ENCODE measurements at places on chromosomes 11 and 22.
A peak's percentile ranks its signal among the peaks of the same experiment; 100 is the strongest.

GRCh38 chr22:46661221-46661851 is 41.1 kb downstream of the GRAMD4 start:
- DNase-seq = peak; percentile 54

- peak; percentile 40 for DNase-seq
These were observed 1.1 kb upstream of the DDX6 start for GRCh38 chr11:118791961-118792569.

- no peak for DNase-seq
These were observed 4.3 kb upstream of the THY1 start for GRCh38 chr11:119427279-119427678.

DNA sequence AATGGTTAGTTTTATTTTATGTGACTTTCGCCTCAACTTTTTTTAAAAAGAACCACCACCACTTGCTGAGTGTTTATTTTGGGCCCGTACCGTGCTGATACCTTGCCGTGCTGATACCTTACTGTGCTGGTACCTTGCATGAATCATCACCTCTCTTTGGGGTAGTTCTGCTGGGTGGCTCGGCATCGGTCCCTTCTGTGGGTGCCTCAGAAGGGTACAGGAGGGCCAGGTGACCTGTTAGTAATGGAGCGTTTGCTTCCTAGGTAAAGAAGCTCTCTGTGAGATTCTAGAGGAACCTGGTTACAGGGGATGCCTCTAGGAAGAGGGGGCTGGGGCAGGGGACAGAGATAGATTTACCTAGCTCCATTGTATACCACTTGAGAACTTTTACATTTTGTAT is 17.1 kb downstream of the TOM1 start:
- DNase-seq = no peak

DNA sequence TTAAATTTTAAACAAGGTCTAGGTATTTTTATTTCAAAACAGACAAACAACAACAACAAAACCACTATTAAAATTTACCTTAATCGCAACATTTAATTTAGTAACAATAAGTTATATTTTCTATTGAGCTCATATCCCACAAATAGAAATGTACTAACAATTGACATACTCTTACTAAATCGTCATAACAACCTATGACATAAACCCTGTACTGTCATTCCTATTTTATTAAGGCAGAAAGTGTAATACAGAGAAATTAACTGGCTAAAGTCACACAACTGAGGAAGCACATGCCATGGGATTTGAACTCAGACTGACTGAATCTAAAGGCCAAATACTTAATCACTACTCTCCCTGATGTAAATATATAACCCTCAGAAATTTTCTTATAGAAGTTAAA is 3.0 kb downstream of the KIF18A start:
- no peak for DNase-seq

- DNase-seq = no peak
These were observed 9.9 kb downstream of the MICAL2 start for GRCh38 chr11:12120031-12121008.

DNA sequence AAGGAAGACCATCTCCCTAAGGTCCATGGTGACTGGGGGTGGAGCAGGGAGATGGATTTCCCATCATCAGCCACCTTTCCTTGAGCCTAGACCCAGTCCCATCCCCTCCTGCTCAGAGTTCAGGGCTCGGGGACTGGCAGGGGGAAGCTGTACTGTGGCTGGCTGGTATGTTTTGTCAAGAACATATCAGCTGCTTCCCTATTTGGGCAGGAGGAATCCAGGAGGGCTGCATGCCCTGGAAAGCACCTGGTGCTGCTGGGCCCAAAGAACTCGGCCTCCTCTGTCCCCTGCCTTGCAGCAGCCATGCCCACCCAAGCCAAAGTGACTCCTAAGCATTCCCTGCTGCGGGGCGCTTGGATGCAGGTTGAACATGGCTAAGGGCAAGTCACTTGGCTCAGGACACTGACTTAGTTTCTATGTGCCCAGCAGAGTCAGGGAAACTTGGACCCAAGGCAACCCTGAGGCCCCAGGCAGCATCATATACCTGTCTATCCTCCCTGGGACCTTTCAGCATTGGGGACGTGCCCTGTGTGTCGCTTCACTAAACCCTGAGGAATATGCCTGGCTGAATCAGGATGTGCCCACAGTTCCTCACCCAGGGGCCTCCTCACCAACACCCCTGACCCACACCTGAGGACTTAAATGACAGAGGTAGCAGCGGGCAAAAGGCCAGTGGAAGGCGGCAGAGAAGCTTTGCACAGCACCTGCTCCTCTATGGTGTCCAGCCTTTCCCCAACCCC is 43.1 kb downstream of the BUD13 start:
- no peak for DNase-seq

GRCh38 chr11:130070846-130071200 is 1.1 kb downstream of the APLP2 start:
- DNase-seq = no peak

- DNase-seq = no peak
These were observed at the start of gene MS4A8 for GRCh38 chr11:60699284-60699691. Gene MS4A8 (plus strand): TSS chr11:60699612. CDS start chr11:60700861, 1,249 bp downstream.

- DNase-seq = no peak
These were observed 65.3 kb downstream of the CTTN start for GRCh38 chr11:70463478-70464255.

- DNase-seq = no peak
These were observed 92.7 kb downstream of the ETS1 start for GRCh38 chr11:128494418-128495332.

- no peak for DNase-seq
These were observed 26.8 kb downstream of the PGM2L1 start for GRCh38 chr11:74371269-74372052.

- no peak for DNase-seq
These were observed 12.5 kb downstream of the PICALM start for GRCh38 chr11:86056351-86056854.

GRCh38 chr11:121715405-121715804 is 262.6 kb upstream of the SORL1-AS1 start:
- DNase-seq = no peak

DNA sequence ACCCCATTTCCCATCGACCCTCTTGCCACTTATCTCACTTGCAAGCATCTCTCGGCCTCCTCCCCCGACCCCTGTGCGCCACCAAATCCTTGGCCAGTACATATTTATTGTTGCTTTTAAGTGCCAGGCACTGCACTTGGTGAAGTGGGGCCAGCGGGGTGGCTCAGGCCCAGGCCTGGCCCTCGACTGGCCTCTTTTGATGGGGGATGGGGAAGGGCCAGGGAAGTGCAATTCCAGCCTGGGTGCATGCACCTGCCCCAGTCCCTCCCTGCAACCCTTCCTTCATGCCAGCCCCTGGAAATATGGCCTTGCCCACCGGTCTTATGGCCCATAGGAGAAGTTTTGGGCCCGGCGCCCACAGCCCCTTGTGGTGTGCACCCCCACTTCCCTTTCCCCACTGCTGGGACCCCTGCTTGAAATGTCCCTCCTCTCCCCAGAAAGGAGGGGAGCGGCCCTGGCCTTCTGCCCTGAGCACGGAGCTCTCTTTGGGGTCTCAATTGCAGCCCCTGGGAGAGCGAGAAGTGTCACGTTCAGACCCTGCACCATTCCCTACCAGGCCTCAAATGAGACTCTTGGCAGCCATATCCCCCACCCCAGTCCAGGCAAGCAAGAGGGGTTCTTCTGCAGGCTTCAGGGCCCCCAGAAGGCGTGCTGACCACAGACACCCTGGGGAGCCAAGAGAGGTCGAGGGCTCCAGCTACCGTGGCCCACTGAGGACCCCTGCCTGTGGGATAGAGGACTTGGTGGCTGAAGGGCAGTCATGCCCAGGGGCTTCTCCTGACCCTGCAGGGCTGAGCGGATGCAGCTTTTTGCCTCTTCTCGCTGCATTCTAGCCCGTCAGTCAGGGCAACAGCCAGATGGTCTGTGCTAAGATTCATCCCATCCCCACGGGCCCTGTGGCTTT is 961 bp downstream of the SUSD2 start:
- DNase-seq = no peak

GRCh38 chr11:102279641-102280170 is 37.6 kb upstream of the BIRC3 start:
- no peak for DNase-seq

DNA sequence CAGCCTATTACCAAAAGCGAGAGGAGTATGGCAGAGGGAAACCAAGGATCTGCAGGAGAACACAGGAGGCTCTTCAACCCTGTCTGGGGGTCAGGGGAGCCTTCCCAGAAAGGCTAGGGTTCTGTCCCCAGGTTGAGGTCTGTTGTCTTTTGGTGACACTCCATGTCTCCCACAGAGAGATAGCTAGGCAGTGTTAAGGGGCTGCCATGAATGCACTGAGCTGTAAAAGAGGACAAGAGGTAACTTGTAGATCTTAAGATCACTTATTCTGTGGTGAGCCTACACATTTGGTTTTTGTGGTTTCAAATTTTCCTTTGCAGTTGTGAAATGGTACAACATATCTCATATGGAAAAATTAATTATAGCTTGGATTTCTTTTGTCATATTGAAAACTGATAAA is 6.0 kb upstream of the ACER3 start:
- DNase-seq = no peak

DNA sequence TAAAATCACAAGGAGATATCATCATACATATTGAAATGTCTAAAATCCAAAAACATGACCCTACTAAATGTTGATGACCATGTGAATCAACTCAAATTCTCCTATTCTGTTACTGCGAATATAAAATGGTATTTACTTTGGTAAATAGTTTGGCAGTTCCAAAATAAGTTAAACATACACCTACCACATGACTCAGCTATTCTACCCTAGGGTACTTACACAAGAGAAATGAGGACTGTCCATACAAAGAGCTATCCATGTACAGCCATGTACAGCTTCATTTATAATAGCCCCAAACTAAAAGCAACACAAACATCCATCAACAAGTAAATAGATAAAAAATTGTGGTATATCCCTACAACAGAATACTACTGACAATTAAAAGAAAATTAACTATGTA is 346.1 kb upstream of the TENM4 start:
- DNase-seq = no peak

DNA sequence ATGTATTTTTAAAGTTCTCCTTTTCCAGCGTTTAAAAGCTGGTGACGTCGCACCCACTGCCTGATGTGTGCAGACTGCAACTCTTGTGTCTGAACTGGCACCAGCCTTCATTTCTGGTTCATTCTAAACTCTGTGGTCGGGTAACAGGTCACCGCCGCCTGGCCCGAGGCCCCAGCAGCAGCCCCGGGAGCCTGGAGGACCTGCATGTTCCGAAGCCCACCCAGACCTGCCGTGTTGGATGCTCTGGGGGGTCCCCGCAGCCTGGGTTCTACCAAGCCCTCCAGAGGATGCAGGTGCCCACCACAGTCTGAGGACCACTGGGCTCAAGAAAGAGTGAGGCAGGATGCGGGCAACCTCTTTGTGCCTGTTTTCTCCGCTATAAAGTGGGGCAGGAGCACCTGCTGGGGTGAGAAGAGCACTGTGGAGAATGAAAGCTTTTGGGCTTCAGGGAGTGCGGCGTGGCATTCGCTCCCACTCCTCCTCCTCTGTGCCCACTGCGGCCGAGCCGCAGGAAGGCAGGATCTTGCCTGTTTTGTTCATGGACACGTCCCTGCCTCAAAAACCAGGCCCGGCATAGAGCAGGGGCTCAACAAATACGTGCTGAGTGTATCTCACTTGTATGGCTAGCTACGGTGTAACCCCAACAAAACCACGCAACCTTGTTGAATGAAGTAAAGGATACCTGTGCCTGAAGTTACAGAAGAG is 40.1 kb downstream of the CERK start:
- DNase-seq = no peak

DNA sequence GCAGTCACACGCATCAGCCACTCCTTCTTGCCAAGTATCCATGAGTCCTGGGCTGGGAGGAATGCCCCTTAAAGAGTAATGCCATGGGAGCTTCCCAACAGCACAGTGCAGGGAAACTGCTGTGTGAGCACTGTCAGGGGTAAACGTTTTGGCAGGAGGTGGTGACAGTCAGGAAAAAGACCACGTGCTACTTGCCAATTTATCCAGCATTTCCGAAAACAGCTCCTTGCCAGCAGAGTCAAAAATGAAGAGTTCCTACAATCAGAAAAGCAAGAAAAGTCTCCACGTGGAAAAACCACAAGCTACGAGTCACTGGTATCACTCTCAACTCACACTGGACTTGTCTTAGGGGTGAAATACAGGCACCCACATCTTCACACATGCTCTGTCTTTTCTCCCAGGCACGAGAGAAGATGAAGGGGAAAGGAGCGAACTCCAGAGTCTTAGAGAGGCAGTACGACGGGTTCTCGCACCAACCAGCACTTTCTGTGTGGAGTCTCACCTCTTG is 9.9 kb downstream of the IFT27 start:
- no peak for DNase-seq

DNA sequence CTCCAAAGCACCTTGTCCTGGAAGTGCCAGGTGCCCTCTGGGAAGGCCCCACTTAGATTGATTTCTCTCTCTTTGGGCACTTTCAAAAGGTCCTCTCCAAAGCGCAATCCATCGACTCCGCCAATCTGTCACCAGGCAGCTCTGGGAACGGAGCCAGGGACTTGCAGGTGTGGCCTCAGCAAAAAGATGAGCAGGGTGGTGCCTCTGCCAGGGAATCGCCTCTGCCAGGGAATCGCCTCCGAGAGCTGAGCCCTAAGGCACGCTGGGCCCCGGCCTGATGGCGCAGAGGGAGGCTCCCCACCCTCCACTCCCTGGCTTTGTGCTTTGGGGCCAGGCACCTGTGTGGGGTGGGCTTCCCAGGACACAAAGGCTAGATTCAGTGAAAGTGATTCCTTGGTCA is 1391.3 kb downstream of the TBC1D22A start:
- DNase-seq = no peak

GRCh38 chr11:71169313-71169712 is 83.1 kb downstream of the SHANK2 start:
- DNase-seq = no peak

GRCh38 chr11:118374729-118375128 is 15.3 kb downstream of the UBE4A start:
- DNase-seq = no peak

- no peak for DNase-seq
These were observed 1.9 kb downstream of the MMP7 start for GRCh38 chr11:102528618-102529017.

Data from activated CD8-positive, alpha-beta memory T cell treated with anti-CD3 and anti-CD28 coated beads, Interleukin-2, amount 50 U/mL, for 4 hours (primary cell).